ENCODE measurements at places on chromosomes 13 and 19. TPM values are rescaled to one million over a fixed set of nuclear protein-coding genes. Genes with fewer than 3 reads are reported as not detected.
A peak's percentile ranks its signal among the peaks of the same experiment; 100 is the strongest.

Gene ZNF573
- total RNA-seq, result 16.2 TPM

GRCh38 chr19:19451429-19452242 is 46.2 kb downstream of the GATAD2A start:
- peak; percentile 12 for DNase-seq

GRCh38 chr13:42594481-42595252 is 20.7 kb downstream of the TNFSF11 start:
- no peak for DNase-seq

DNA sequence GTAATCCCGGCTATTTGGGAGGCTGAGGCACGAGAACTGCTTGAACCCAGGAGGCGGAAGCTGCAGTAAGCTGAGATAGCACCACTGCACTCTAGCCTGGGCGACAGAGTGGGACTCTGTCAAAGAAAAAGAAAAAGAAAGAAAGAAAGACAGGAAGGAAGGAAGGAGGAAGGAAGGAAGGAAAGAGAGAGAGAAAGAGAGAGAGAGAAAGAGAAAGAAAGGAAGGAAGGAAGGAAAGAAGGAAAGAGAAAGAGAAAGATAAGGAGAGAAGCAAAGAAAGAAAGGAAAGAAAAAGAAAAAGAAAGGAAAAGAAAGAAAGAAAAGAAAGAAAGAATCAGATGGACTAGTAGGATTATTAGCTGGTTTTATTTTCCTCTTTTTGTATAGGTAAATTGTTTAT is 22.8 kb downstream of the ZNF541 start:
- no peak for DNase-seq

GRCh38 chr19:41872775-41873647 is 4.1 kb upstream of the CD79A start:
- peak; percentile 84 for DNase-seq

All from aorta (tissue), 5 donors.